EH (cell line): ENCODE measurements at places on chromosomes 4 and X.

GRCh38 chr4:174674305-174674840, 152.1 kb upstream of the HPGD start:
- DNase-seq: no peak

DNA sequence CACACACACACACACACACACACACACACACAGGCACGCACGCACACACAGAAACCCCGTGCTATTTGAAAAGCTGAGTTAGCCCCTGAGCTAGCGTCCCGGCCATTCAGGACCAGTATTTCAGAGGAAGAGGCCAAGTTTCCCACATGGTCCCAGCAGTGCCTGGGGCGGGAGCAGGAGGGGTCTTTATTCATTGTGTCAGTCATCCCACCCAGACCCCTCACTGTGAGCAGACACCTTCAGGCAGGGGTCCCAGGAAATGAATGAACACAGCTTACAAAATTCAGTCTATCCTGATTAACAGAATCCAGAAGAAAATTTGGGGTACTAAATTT, 58.1 kb downstream of the ZFYVE28 start:
- no peak for DNase-seq

DNA sequence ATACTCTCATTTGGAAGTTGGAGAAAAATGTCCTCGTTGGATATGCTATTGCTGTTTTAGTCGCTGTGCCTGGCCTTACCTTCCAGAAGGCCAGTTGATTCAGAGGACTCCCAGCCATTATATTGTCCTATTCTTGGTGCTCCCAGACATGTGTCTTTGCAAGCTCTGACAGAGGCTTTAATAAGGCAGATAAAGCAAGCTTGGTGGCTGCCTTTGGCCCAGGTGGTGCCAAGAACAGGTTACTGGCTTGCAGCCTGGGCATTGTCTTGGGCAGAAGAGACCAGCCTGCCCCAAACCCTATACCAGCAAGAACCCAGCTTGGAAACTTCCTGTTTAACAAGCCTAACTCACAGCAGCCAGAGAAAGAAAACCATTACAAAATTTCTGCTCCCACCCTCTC, 16.9 kb downstream of the RAI2 start:
- DNase-seq: no peak

- peak; percentile 54 for DNase-seq
These were observed 30.7 kb downstream of the ARHGEF9 start for GRCh38 chrX:63754136-63754859.

DNA sequence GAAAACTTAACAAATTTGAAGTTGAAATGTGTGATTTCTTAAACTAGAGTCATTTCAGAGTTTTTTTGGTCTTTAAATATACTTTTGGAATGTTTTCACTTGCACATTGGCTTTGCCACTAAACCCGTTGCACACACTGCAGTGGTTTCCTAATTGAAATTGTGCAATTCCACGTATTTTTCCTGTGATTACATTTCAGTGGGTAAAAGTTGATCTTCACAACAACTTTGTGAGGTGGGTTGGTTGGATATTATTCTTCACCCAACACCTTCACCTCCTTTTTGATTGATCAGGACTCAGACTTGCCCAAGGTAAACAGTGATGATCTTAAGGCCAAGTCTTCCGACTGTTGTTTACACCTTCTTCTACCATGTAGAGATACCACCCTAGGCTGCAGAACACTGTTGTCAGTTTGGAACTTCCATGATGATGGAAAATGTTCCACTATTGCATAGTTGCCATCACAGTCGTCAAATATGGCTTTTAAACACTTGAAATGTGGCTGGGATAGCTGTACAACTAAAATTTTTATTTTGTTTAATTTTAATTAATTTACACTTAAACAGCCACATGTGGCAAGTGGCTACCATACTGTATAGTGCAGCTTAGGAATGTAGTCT, 13.7 kb downstream of the SEPTIN11 start:
- DNase-seq: no peak
